Aorta (tissue), 5 donors: ENCODE measurements at places on chromosomes 6 and 20. TPM values are rescaled to one million over a fixed set of nuclear protein-coding genes. Genes with fewer than 3 reads are reported as not detected.

GRCh38 chr6:144156338-144156737 lies 6.0 kb downstream of the STX11 start:
- peaks cover 7% of the 10 kb centered on the region for H3K4me1 ChIP-seq
- H3K27me3 ChIP-seq, result no peaks in the 10 kb centered on the region
- no peaks in the 10 kb centered on the region for H3K36me3 ChIP-seq
- no peak overlapping the region for H3K27ac ChIP-seq
- DNase-seq, result no peak

DNA sequence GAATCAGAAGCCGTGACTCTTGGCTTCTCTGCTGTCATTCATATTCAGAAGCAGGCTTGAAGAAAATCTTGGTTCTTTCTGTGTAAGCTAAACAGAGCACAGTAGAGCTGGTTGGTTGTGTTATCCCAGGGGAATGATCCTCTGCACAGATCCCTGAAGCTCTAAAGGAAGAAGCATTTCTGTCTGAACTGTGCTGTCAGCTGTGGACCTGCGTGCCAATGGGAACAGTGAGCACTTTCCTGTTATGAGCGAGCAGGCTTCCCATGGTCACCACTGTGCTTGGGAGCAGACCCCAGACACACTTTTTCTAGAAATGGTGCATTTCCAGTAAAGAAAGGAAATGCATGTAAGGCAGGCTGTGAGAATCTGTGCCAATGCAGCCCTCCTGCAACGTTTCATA lies 490.2 kb downstream of the EPM2A start:
- H3K4me3 ChIP-seq, result no peak overlapping the region
- no peaks in the 10 kb centered on the region for H3K4me1 ChIP-seq
- no peak for DNase-seq

- no peak overlapping the region for H3K4me3 ChIP-seq
- H3K4me1 ChIP-seq, result peaks cover 6% of the 10 kb centered on the region
- no peaks in the 10 kb centered on the region for H3K27me3 ChIP-seq
- no peaks in the 10 kb centered on the region for H3K36me3 ChIP-seq
These were observed 3.3 kb downstream of the TM9SF4 start for GRCh38 chr20:32112841-32113240.

GRCh38 chr6:41200901-41201763 lies at the start of gene TREML2:
TREML2 (minus strand) TSS chr6:41201149; CDS start chr6:41201008, 141 bp downstream.
- H3K4me3 ChIP-seq, result no peak within 1 kb of the TSS
- no peak for DNase-seq
- H3K4me1 ChIP-seq, result no peaks in the 10 kb centered on the region

DNA sequence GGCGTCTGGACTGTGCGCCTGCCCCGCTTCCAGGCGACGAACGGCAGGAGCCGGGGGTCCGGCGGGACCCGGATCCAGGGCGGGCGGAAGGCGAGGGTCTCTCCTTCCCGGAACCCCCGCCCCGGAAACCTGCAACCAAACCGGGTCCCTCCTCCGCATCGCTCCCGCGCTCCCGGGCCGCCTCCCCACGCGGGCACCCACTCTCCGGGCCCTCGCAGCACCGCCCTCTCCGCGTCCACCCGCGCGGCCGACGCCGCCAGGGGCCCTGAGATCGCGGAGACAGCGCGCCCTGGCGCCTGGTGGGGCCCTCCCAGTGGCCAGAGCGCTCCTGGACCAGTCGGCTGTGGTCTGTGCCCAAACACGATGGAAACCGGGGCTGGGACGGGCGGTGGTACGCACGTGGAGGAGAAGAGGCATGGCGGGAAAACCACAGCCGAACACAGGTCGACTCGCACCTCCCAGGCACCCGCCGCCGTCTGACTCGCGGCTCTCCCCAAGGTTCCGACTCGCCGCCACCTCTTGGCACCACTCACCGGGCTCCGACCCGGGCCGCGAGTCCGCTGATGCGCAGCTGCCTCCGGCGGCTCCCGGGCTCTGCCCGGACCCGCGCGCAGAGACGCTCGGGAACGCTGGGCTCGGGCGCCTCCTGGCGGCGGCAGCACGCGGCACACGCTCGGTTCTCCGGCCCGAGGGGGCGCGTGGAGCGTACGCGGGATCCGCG lies 7.9 kb downstream of the NKX2-2 start:
- peak; percentile 56 for DNase-seq
- peak overlapping the region; percentile 10 for H3K4me3 ChIP-seq
- H3K36me3 ChIP-seq, result no peaks in the 10 kb centered on the region
- peaks cover 3% of the 10 kb centered on the region for H3K27me3 ChIP-seq
- H3K4me1 ChIP-seq, result no peaks in the 10 kb centered on the region

DNA sequence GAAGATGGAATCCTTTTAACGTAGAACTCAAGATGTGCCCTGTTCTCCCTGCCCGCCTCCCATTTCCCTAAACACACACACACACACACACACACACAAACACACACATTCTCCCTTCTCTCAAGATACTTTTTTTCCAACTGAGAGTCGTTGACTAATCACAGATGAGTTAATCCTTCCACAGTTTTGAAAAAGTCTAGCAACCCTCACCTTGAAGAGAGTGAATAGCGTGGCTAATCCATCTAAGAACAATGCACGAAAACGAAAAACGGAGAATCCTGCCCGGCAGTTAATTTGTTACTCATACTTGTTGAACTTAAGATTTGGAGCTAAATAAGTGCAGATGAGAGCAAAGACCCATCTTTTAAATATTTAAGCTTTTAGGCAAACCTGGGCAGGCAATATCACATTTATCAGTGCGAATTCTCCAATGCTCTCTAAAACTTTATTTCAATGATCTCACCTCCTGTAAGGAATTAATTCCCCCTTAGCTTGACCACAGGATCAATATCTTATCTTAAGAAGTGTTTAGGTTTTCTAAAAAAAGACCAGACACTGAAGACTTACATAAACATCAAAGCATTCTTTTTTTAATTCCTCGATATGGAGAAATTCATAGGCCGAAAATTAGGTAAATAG lies 1.1 kb downstream of the AGPAT4 start:
- H3K27ac ChIP-seq, result no peak overlapping the region
- DNase-seq, result no peak
- H3K4me3 ChIP-seq, result peak overlapping the region; percentile 99
- H3K27me3 ChIP-seq, result no peaks in the 10 kb centered on the region
- H3K36me3 ChIP-seq, result no peaks in the 10 kb centered on the region

DNA sequence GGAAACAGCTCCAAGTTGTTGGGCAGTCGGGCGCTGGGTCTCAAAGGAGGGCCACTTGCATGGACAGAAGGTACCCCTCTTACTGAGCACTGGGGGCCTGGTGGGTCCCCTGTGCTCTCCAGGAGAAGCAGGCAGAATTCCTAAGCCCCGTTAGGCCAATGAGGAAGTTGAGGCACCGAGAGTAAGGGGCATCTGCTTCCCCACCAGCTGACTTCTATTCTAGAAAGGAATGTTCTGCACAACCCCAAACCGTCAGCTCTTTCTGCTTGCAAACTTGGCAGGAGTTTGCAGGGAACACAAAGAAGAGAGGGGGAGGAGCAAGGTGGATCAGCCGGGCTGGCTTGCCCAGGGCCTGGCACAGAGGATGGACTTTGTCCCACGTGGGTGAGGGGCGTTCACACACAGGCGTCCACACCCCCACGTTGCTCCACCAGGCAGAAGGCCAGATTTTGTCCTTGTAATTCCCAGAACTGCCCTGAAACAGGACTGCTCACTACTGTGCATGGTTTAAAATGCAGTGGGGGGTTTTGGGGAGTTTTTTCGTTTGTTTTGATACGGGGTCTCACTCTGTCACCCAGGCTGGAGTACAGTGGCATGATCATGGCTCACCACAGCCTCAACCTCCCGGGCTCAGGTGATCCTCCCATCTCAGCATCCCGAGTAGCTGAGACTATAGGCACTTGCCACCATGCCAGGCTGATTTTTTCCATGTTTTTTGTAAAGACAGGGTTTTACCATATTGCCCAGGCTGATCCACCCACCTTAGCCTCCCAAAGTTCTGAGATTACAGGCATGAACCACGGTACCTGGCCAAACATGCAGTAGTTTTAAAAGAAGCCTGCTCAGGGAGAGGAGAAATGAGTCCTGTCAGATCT lies 93.3 kb downstream of the SNX5 start:
- H3K4me3 ChIP-seq, result no peak overlapping the region
- no peaks in the 10 kb centered on the region for H3K4me1 ChIP-seq
- no peaks in the 10 kb centered on the region for H3K36me3 ChIP-seq
- peak; percentile 88 for DNase-seq
- H3K27me3 ChIP-seq, result no peaks in the 10 kb centered on the region

DNA sequence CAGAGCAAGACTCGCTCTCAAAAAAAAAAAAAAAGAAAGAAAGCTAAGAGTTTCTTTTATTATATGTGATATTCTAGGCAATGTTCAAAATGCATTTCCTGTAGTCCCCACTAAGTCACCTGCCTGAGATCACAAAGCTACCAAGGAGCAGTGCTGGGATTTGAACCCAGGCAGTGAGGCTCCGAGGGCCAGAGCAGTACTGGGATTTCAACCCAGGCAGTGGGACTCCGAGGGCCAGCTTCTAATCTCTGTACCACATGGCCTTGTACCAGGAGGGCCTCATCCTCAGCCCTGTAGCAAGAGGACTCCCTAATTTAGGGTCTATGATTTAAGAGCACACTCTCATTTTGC lies 39.7 kb downstream of the ZMYND8 start:
- no peaks in the 10 kb centered on the region for H3K27me3 ChIP-seq
- no peaks in the 10 kb centered on the region for H3K36me3 ChIP-seq
- peak overlapping the region; percentile 99 for H3K27ac ChIP-seq
- no peaks in the 10 kb centered on the region for H3K4me1 ChIP-seq
- no peak for DNase-seq

DNA sequence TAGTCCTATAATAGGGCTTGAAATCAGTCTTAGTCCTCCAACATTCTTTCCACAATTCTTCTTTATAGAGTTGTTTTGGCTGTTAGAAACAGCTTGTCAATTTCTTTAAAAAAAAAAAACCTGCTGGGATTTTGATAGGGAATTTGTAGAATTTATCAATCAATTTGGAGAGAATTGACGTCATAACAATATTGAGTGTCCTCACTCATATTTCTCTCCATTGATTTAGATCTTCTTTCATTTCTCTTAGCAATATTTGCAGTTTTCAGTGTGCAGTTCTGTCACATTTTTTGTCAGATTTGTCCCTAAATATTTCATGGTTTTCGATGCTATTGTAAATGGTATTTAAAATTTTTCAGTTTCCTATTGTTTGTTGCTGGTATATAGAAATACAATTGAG lies 5.3 kb upstream of the LINC00237 start:
- no peak overlapping the region for H3K4me3 ChIP-seq
- no peak for DNase-seq
- H3K4me1 ChIP-seq, result no peaks in the 10 kb centered on the region
- H3K27ac ChIP-seq, result no peak overlapping the region

DNA sequence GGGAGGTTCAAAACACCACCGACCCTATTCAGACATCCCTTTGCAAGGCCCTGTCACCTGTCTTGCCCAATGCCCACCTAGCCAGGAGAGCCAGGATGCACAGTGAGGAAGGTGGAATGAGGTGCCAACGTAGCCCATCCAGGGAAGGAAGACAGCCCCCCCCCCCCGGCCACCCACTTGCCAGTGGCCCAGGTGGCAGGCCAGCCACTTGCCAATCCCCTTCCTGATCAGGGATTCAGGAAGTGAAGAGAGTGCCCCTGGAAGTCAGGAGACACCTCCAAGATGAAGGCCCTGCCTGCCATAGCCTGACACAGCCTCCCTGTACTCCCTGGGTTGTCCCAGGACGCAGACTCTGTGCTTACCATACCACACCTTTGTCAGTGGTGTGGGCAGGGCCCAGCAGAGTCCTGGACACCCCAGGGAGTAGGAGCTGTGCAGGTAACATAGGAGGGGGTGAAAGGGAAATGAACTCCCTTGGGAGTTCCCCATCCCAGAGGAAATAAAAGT lies 54.7 kb downstream of the MRPL14 start:
- no peak for DNase-seq
- no peaks in the 10 kb centered on the region for H3K4me1 ChIP-seq
- H3K4me3 ChIP-seq, result no peak overlapping the region
- no peak overlapping the region for H3K27ac ChIP-seq

GRCh38 chr20:22460231-22460630 lies 124.1 kb downstream of the FOXA2 start:
- no peak overlapping the region for H3K4me3 ChIP-seq
- DNase-seq, result no peak
- no peaks in the 10 kb centered on the region for H3K27me3 ChIP-seq
- H3K27ac ChIP-seq, result no peak overlapping the region
- H3K4me1 ChIP-seq, result no peaks in the 10 kb centered on the region
- no peaks in the 10 kb centered on the region for H3K36me3 ChIP-seq

- H3K4me3 ChIP-seq, result no peak overlapping the region
- DNase-seq, result no peak
- no peaks in the 10 kb centered on the region for H3K4me1 ChIP-seq
- no peaks in the 10 kb centered on the region for H3K36me3 ChIP-seq
- no peaks in the 10 kb centered on the region for H3K27me3 ChIP-seq
These were observed 28.3 kb downstream of the FERMT1 start for GRCh38 chr20:6094565-6094964.

- H3K27me3 ChIP-seq, result no peaks in the 10 kb centered on the region
- no peak overlapping the region for H3K27ac ChIP-seq
- H3K4me1 ChIP-seq, result no peaks in the 10 kb centered on the region
- H3K4me3 ChIP-seq, result no peak overlapping the region
These were observed 113.3 kb upstream of the SLC2A12 start for GRCh38 chr6:134165561-134166201.

DNA sequence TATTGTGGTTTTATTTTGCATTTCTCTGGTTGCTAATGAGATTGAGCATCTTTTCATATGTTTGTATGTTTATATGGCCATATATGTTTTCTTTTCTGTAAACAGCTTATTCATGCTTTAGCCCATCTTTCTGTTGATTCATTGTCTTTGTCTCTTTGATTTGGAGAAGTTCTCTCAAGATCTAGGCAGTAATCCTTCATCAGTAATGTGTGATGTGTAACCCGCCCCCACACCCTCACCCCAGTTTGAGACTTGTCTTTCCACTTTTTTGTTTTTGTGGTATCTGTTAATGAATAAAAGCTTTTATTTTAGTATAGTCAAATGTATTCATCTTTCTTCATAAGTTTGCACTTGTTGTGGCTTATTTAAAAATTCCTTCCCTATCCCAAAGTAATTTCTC lies 26.0 kb downstream of the ZC3H12D start:
- no peak overlapping the region for H3K4me3 ChIP-seq
- no peak overlapping the region for H3K27ac ChIP-seq
- H3K27me3 ChIP-seq, result no peaks in the 10 kb centered on the region
- no peaks in the 10 kb centered on the region for H3K4me1 ChIP-seq
- DNase-seq, result no peak

DNA sequence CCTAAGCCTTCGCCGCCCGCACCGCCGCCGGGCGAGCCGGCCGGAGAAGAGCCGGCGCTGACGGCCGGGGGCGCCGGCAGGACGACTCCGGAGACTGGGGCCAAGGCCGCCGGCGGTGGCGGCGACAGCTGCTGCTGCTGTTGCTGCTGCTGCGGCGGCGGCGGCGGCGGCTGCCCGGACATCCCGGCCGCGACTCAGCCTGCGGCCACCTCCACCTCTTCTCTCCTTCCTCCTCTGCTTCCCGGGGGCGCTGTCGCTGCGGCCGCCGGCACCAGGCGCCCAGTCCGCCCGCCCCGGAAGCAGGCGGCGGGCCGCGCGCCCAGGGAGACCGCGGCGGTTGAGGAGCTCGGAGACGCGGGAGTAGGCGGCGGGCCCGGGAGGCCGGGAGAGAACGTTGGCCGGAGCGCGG lies 307 bp downstream of the RANBP9 start:
- no peaks in the 10 kb centered on the region for H3K4me1 ChIP-seq
- peak overlapping the region; percentile 77 for H3K27ac ChIP-seq
- peak overlapping the region; percentile 99 for H3K4me3 ChIP-seq
- H3K27me3 ChIP-seq, result no peaks in the 10 kb centered on the region
- no peaks in the 10 kb centered on the region for H3K36me3 ChIP-seq
- no peak for DNase-seq

TBX18 gene
- total RNA-seq, result 58.6 TPM

FOXF2 gene
- 0.52 TPM for total RNA-seq

SMPDL3A gene
- 8.5 TPM for total RNA-seq

ANKEF1 gene
- total RNA-seq, result 1.5 TPM

PBOV1 gene
- total RNA-seq, result not detected

PRSS35 gene
- 4.1 TPM for total RNA-seq

EYA2 gene
- 10.9 TPM for total RNA-seq

CALHM5 gene
- total RNA-seq, result 15.4 TPM

DEFB132 gene
- not detected for total RNA-seq

ERMARD gene
- 29.3 TPM for total RNA-seq

KIF6 gene
- total RNA-seq, result 0.42 TPM
